ENCODE measurements at places on chromosomes 2 and 18.

GRCh38 chr18:8480506-8481328 lies 128.5 kb upstream of the RAB12 start:
- DNase-seq, result no peak

GRCh38 chr2:192487636-192488035 lies 292.9 kb upstream of the TMEFF2 start:
- DNase-seq, result no peak

- no peak for DNase-seq
These were observed 16.0 kb downstream of the INSIG2 start for GRCh38 chr2:118103951-118104940.

GRCh38 chr18:33653231-33653630 lies 75.2 kb downstream of the ASXL3 start:
- DNase-seq, result no peak

GRCh38 chr2:123364243-123364896 lies 660.7 kb upstream of the CNTNAP5 start:
- DNase-seq, result no peak
